ENCODE measurements at places on chromosomes 4 and X.

GRCh38 chrX:19789782-19790181 lies 97.6 kb downstream of the SH3KBP1 start:
- no peak for DNase-seq

DNA sequence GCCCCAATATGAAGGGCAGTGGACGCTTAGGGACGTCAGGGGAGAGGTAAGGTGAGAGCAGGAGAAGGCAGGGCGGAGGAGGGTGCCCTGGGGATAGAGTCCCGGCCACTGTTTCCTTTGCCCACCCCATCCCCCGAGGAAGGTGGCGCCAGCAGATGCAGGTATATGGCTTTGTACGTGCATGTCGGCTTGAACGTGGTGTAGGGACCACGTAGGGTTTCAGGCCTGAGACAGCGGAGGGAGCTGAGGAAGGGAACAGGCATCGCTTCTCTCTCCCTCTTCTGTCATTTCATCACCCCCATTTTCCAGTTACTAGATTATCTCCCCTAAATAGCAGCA lies 97.9 kb downstream of the PHKA2 start:
- DNase-seq = no peak

GRCh38 chr4:88591787-88592599 lies at the start of gene HERC3:
HERC3 (plus strand) TSS chr4:88592480; CDS start chr4:88605824, 13,344 bp downstream.
- peak; percentile 88 for DNase-seq

DNA sequence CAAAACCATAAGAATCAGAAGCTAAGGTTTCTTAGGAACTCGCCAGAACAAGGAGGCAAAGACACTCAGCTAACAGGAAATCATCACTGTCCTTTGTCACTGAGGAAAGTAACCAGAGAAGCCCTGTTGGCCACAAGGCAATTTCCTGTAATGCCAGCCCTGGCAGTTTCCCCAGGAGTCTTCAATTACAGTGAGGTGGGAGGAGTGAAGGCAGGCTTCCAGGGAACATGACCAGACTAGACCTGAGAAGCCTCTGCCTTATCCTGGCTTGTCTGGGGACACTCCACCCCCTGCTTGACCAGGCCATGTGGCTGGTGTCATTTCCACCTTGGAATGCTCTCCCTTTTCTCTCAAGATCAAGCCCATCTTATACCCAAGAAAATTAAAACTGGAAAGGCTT lies 125.3 kb downstream of the COL4A6 start:
- no peak for DNase-seq

DNA sequence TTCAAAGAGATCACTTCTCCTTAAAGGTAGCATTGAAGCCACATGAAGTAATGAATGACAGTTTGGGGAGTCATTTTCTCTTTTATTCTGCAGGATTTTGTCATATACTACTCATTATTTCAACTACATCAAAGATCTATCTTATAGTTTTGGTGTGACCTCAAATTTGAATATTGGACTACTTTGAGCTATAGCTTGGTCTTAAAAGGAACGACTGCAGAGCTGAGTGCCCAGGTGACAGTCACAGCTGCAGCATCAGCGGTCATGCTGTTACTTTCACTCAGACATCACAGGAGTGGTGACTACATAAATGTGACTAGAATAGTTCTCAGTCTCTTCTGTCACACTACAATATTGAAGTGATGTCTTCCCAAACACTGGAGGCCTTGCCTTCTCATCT lies 10.7 kb upstream of the SPCS3 start:
- DNase-seq = no peak

DNA sequence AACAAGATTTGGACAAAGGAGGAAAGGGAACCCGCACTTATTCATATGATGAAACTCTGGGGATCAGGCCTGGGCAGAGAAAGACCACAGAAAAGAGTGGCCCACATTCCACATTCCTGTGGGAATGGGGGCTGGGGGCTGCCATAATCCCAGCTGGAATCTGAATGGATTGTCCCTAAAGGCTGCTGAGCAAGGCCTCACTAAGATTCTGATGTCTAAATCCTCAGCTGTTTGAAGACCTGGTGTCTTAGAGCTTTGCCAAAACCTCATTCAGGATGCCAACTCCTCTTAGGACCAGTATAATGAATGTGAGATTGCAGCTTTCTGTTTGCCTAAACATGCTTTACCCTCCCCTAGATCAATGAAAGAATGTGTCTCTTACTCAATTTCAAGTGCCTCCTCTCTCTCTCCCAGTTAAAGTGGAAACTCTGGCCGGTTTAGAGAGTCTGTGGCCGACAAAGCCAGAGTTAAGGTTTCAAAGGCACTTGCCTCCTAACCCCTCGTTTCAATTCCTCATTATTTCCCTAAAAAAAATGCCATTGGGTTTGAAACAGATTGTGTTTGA lies 33.3 kb upstream of the GPC4 start:
- no peak for DNase-seq

DNA sequence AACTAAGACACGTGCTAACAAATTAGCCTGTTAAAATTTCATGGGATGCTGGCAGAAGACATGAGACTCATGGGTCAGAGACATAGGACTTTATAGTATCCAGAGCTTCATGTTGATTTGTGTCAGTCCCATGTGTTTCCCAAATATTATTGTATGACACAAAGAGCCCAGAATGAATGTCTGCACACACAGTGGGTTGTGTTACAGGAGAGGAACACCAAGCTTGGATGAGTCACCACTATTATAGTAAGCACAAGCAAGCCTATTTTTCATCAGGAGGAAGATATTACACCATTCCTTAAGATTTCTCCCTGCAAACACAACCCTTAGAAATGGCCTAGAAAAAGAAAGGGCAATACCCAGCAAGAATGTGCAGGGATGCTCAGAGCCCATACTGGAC lies 15.4 kb downstream of the BBS12 start:
- no peak for DNase-seq

- peak; percentile 1 for DNase-seq
Observed at GRCh38 chrX:80807992-80808735, 1.5 kb downstream of the BRWD3 start.

GRCh38 chr4:4881432-4881831 lies 22.0 kb downstream of the MSX1 start:
- no peak for DNase-seq

GRCh38 chr4:68338625-68339024 lies 11.3 kb downstream of the YTHDC1 start:
- DNase-seq = no peak

DNA sequence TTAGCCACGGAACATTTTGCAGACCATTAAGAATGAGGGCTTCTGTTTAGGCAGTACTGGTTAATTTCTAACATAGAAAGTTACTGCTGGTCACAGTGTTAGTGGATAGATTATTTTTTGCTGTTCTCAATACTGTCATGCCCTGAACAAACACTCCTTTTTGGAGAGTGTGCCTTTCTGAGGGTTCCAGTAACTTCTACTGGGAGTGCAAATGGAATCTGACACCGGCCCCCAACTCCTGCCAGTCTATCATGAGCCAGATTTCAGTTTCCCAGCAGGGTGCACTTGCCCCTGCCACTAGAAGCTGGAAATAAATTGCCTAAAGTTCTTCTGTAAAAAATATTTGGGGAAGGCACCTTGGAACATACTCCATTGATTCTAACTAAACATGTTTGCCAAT lies 224.4 kb upstream of the GPC4 start:
- DNase-seq = no peak

DNA sequence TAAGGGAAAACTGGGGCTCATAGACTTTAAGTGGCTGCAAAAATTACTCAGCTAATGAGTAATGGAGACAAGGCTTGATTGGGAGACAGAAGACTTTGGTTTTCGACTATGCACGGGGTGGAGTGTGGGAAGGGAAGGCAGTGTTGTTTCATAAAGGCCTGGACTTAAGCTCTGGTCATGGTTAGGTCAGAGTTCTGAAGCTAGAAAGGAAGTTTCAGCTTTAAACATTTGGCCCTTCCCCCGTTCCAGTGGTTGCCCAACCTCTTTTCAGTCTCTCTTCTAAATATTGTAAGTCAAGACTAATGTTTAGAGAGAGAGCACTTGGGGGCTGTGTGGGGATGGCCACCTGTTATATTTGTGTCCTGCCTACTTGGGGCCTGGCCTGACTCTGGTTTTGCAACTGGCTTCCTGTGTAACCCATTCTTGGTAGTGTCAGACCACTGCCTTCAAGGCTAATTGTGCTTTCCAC lies 21.0 kb downstream of the MSN start:
- no peak for DNase-seq

DNA sequence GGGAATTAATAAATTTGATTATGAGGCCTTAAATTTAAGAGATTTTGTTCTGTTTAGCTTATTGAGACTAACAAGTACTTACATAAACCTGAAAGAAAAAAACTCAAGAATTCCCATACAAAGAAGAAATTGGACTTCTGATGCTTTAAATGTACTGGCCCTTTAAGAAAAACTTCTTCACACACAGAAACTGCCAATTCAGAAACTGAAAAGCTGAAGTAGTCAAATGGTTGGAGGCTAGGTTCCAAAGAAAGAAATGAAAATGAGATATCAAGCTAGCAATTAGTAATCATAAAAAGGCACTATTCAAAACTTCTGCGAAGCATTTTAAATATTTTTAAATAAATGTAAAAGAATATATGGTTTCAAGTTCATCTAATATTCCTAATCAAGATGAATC lies 151.3 kb downstream of the THOC2 start:
- DNase-seq = no peak

GRCh38 chrX:28998609-28999135 lies 411.4 kb downstream of the IL1RAPL1 start:
- DNase-seq = no peak

- DNase-seq = no peak
Observed at GRCh38 chrX:139795196-139795595, 87.2 kb upstream of the MCF2 start.

GRCh38 chr4:69489856-69490255 lies 5.8 kb downstream of the UGT2B4 start:
- DNase-seq = no peak

DNA sequence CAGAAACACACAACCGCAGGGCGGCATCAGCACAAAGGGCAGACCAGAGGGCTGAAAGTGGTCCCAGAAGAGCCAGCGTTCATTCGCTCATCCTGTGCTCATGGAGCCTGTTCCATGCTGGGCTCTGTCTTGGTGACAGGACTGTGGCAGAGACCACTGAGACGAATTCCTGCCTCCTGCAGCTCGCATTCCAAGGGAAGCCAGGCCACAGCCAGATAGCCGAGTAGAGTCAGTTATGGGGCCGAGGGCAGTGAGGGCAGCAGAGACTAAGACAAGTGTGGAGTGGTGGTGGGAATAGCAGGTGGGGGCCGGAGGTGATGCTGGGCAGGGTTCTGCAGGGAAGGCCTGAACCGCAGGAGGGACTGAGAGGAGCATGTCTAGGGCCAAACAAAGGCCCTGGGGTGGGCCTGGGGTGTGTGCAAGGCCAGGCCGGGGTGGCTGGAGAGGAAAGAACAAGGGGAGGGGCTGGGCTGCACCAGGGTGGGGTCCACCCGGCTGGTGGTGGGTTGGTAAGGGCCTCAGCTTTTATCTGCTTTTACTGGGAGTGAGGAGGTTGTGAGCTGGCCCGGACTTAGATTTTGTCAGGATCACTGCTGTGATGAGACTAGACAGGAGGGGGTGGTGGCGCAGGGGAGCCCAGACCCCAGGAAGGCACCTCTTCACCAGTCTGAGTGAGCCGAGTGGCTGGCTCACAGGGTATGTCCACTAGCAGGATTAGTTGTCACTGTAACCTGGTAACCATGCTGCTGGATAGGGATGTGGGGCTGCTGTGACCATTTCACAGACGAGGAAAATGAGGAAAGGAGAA lies 6.3 kb downstream of the PSAPL1 start:
- DNase-seq = no peak

DNA sequence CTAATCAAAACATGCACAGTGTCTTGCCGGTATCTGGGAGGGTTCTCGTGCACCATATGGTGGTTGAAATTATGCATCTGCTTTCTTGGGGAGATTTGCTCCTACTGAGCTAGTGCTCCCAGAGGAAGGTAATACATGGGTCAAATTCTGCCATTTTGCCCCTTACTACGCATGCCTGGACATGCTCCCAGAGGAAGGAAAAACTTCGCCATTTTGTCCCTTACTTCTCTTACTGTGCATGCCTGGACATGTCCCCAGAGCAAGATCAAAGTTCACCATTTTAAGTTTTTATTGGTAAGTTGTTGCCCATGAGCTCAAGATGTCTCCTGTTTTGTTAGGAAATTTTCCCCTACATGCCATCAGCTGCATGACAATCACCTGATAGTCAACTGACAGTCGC lies 252.1 kb upstream of the KLHL4 start:
- no peak for DNase-seq

DNA sequence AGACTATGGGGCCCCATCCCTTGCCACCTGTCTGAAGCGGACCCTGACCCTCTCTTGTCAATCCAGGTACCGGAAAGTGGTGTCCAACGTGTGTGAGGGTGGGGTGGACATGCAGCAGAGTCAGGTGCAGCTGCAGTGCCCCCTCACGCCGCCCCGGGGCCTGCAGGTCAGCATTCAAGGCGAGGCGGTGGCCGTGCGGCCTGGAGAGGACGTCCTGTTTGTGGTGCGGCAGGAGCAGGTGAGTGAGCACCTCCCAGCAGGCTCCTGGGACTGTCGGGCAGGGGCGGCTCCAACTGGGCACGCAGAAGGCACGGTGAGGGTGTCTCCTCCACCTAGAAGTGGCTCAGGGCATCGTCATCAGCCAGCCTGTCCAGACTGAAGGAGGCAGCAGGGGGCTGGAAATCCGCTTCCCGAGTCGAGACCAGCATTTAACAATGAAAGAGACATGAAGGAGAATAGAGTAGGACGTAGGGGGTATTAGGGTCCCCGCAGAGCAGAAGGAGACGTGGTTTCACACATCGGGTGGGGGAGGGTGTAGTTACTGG lies 221.6 kb downstream of the AFAP1 start:
- DNase-seq = no peak

GRCh38 chr4:170193496-170193895 lies 103.7 kb upstream of the AADAT start:
- no peak for DNase-seq

GRCh38 chrX:71578253-71579135 lies at the start of gene GCNA:
GCNA (plus strand) TSS chrX:71578437; CDS start chrX:71580822, 2,385 bp downstream.
- DNase-seq = peak; percentile 31

DNA sequence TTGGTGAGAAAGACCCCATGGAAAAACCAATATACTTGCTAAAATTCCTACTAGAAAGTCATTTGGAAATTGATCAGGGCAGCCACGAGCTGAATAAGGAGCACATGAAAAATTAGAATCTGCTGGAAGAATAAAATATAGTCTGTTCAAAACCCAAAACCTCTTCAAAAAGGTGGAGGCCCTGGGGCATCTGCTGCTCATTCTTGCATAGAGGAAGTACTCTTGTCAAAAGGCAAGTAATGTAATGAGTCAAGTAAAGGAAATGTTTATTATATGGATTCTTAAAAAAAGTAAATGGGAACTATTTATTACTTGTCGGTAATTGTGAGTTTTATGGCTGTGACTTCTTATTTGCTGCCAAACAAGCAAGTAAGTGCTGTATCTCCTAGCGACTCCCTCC lies 109.5 kb downstream of the GK start:
- DNase-seq = no peak

GRCh38 chr4:27973700-27974099 lies 1113.1 kb downstream of the STIM2 start:
- DNase-seq = no peak

GRCh38 chrX:124530803-124531202 lies 184.4 kb downstream of the SH2D1A start:
- no peak for DNase-seq

All from activated gamma-delta T cell (primary cell).